H1 (cell line): ENCODE measurements at places on chromosomes 5 and 9. TPM values are rescaled to one million over a fixed set of nuclear protein-coding genes. Genes with fewer than 3 reads are reported as not detected.

Gene IFNA21
- not detected in 2 replicates for total RNA-seq

Gene CSNK1A1
- total RNA-seq: 244 and 254 TPM in 2 replicates

Gene FOXD4L6
- 0.13 TPM in 1 of 2 replicates, not detected in the other for total RNA-seq

Gene SH3TC2
- 0.77 and 0.80 TPM in 2 replicates for total RNA-seq

Gene CTNND2
- total RNA-seq: 13.8 and 14.2 TPM in 2 replicates

Gene PIP5K1B
- total RNA-seq: 6.1 and 7.7 TPM in 2 replicates

DNA sequence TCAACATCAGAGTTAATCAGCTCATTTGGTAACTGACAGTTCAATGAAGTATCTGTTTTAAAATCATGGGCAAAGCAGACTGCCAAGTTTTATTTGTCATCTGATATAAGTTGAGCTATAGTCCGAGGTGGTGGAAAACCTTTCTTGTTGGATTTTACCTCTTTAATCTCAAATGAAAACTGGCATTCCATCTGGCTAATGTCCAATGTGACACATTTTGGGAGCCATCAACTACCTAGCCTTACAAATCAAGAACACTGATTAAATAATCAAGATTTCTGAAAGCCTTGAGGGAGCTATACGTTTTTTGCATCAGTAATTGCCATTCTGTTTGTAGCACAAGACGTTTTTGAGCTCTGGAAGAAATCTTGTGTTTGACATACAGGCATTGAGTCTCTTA lies 1380.5 kb upstream of the WWC1 start:
- no peak for DNase-seq

DNA sequence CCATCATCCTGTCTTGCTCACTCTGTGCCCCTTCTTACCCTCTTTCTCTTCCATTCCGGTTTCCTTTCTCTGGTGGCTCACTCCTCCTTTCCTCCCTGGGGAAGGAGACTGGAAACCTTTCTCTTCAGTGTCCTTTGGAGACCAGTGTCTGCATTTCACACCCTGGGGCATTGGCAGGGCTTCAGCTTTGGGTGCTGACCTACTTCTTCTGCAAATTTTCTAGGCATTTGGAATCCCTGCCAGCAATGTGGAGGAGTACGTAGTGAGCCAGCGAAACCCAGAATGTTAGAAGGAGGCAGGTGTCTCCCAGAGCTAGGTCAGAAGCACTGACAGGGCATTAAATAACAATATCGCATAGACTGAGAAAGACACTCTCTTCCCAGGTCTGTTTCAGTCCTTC lies 122.2 kb downstream of the SLC28A3 start:
- DNase-seq: no peak

DNA sequence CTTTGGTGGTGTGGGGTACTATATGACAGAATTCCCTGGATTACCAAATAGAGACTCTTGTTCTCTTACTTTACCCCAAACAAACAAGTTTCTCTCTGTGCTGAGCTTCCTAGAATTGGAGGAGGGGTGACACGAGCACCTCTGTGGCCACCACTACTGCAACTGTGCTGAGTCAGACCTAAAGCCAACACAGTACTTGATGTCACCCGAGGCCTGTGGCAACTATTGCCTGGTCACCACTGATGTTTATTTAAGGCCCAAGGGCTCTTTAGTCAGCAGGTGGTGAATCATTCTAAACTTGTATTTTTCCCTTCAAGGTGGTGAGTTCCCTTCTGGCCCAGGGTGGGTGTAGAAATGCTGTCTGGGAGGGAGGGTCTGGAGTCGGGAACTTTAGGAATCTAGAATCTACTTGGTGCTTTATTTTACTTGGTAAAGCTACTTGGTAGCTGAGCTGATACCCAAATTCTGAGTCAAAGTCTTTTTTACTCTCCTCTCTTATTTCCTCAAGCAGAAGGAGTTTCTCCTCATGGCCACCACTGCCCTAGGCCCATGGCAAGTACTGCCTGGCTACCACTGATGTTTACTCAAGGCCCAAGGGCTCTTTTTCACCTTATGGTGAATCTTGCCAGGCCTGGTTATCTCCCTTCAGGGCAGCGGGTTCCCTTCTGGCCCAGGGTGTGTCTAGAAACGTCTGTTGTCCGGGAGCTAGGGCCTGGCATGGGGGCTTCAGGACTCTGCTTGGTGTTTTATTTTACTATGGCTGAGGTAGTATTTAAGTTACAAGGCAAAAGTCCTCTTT lies 9.8 kb downstream of the LURAP1L start:
- DNase-seq: no peak

- DNase-seq: no peak
Observed at GRCh38 chr5:119742311-119742710, 113.0 kb downstream of the FAM170A start.

DNA sequence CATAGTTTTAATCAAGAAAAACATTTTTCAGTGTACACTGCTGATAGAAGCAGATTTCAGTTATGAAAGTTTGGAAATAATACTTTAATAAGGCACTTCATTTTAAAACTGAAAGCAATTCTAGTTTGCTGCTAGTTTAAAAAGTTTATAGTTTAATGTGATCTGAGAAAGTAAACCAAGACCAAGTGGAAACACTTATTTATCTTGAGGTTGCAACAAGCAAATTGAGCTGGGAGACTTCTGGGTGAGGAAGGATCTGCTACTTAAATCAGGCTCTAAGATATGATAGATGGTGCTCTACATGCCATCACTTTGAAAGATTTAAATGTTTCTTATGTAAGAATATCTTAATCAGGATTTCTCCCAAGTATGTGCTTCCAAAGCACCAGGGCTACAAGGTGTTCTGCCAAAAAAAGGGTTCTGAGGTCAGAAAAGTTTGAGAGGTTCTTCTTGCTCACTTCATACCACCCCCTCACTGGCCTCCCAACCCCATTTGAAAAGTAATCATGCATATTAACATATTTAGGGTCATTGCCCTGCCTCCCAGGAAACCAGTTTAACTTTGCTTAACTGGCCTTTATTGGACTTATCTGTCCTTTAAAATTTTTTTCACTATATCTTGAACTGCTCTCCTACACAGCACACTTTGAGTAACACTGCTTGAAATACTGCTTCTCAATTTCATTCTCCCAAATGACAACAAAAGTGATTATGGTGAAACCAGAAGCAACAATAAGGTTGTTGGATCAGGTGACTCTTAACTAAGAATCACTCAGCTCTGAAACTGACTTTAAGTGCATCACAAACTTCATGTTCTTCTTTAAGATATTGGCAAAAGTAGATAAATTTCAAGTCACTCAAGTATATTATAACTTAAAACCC lies 15.5 kb downstream of the SLC44A1 start:
- no peak for DNase-seq

DNA sequence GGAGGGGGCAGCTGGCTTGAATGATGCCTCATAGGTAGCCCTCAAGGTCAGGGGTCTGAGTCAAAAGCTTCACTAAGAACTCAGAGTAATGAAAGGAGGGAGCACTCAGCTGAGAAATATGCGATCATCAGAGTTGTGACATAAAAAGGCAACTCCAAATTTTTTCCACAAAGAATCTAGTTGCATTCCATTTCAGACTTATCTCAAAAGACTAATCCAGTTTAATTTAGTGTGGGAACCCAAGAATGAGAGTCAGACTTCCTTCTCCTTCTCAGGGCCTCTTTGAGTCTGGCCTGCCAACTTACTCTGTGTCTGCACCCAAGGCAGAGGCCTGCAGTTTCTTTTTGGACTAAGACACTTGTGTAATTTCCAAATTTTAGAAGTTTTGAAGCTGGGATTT lies 34.7 kb downstream of the GABRP start:
- no peak for DNase-seq

DNA sequence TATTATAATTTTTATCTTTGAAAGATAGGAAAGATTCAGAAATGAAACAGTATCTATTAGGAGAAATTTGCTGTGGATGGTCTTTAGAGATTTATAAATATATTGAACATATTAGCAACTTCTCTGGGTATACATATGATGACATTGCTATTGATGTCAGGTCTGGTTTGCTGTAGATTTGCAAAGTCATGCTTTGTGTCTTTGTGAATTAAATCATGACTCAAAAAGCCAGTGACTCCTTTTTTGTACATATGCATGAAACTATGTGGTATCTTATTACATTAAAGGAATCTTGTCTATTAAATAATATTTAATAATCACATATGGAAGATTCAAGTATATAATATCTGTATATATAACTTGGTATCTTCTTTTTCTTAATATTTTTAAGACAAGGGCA lies 141.9 kb downstream of the ST8SIA4 start:
- DNase-seq: no peak

- DNase-seq: no peak
Observed at GRCh38 chr9:16401701-16402100, 468.8 kb downstream of the BNC2 start.
